ENCODE measurements at places on chromosomes 2 and 18.

DNA sequence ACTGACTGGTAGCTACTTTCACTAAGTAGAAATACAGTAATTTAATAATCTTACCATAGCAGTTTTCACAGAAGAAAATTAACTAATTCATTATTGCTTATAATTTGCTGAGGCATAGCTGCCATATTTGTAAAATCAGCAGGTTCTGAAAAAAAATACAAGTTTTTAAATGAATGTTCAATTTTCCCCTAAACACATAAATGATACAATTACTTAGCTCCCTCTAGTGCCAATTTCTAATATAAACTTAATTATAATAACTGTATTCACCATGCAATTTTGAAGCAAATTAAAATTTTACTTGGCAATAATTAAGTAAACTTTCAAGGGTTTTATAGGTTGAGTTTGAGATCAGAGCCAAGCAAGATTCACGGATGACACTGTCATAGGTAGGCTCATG is 1321.6 kb upstream of the ACVR2A start:
- no peak for DNase-seq

DNA sequence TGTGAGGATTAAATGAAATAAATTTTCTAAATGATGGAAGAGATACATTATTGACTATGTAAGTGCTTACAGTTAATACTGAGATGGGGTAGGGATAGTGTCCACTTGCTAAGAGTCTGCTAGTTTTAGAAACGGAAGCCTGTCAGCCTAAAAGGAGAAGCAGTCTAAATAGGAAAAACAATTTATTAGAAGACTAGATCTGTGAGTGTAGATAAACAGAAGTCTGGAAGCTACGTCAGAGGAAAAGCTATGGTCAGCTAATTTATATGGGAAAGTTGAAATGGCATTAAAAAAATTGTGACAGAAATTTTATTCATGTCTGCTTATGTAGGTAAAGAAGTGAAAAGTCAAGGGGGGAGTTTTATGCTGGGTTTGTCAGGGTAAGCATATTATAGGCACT is 1338.4 kb upstream of the CHAC2 start:
- DNase-seq = no peak

GRCh38 chr2:234272069-234272850 is 221.8 kb downstream of the SPP2 start:
- no peak for DNase-seq

DNA sequence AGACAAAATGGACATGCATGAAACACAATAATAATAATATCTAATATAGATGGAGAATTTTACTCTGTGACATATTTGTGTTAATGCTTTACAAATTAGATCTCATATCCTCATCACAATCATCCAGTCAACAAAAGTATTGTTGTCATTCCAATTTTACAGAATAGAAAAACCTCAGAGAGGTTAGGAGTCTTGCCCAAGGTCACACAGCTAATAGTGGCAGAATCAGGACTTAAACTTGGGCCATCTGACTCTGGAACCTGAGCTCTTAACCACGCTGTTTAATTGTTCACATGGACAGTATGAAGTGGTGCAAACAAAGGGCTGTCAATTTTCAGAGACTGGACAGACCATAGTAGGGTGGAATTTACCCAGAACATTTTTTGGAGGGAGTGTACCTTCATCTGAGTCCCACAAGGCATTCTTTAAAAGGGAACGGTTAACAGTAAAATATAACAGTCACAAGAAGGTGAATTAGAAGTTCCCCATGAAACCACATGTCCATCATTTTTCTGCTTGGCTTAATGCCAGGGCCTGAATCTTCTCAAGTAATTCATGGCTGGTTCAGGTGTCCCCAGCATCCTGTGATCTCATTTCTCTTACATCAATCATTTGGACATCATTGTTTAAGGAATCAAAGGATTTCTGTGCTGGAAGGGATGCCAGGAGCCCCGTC is 35.4 kb upstream of the CCDC93 start:
- no peak for DNase-seq

GRCh38 chr18:45688833-45689232 is 35.1 kb upstream of the SLC14A1 start:
- DNase-seq = no peak

GRCh38 chr2:46967990-46968647 is 52.5 kb upstream of the MCFD2 start:
- DNase-seq = no peak

GRCh38 chr2:220002251-220002650 is 374.8 kb downstream of the SLC4A3 start:
- DNase-seq = no peak

- no peak for DNase-seq
Measured at GRCh38 chr2:34670482-34670881, 1071.4 kb upstream of the FAM98A start.

- no peak for DNase-seq
Measured at GRCh38 chr2:158797963-158798700, 3.0 kb downstream of the DAPL1 start.

GRCh38 chr2:66490588-66491001 is 55.7 kb downstream of the MEIS1 start:
- DNase-seq = no peak

- DNase-seq = peak; percentile 60
Measured at GRCh38 chr18:478681-479080, 21.8 kb downstream of the COLEC12 start.

GRCh38 chr2:179096090-179096489 is 46.2 kb upstream of the CCDC141 start:
- DNase-seq = no peak

GRCh38 chr2:8300216-8300615 is 381.6 kb upstream of the ID2 start:
- DNase-seq = no peak

- no peak for DNase-seq
Measured at GRCh38 chr18:9082711-9083510, 19.6 kb upstream of the NDUFV2 start.

DNA sequence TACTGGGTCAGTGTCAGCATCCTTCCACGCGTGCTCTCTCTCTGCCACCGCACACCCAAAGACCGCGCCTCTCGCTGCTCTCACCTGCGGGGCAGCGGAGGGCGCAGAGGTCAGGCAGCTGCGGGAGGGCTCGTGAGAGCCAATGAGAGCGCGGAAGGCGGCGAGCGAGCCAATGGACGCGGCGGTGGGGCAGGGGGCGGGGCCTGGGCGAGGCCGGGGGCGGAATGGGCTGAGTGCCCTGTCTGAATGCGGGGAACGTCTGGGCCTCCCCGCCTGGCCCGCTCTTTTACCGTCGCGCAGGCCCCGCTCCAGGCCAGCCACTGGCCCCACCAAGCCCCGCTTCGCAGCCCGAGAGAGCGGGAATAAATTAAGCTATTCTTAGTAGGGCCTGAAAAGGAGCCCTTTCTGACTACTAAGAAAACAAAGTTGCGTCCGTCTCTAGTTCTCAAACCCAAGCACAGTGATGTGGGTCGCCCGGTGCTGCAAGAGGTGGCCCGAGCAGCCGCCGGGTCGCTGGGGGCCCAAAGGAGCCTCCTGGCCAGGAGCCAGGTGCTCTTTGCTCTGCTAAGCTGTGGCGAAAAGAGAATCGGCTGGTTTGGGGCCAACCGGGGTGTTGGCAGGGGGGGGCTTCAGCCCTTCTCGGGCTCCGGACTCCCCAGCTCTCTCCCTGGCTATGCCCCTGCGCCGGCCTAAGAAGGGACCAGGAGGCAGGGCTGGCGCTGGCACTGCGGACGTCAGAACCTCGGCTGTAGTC is 81.1 kb upstream of the GLI2 start:
- no peak for DNase-seq

- DNase-seq = no peak
Measured at GRCh38 chr2:159226059-159226461, 60.4 kb downstream of the WDSUB1 start.

DNA sequence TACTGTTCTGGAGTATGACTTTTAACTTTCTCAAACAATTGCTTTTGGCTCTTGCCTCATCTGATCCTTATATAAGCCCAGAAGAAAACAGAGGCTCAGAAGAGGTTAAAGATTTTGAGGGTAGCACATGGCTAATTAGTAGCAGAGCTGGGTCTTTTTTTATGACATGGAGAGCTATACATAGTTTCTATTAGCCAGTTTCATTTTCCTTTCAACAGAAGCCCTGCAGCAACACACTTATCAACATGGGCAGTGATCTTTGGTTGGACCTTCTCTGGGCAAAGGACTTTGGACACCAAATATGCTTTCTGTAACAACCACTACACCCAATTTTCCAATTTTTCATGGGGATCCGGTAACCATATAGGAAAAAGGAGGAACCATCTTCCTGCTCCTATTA is 64.9 kb downstream of the NCKAP5 start:
- no peak for DNase-seq

DNA sequence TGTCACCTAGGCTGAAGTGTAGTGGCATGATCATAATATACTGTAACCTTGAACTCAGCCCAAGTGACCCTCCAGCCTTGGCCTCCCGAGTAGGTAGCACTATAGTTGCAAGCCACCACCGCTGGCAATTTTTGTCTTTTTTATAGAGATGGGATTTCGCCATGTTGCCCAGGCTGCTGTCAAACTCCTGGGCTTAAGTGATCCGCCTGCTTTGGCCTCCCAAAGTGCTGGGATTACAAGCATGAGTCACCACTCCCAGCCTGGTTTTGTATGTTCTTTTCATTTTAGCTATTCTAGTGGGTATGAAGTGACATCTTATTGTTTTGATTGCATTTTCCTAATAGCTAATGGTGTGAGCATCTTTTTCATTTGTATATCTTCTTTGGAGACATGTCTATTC is 11.3 kb upstream of the EXOC6B start:
- DNase-seq = no peak

DNA sequence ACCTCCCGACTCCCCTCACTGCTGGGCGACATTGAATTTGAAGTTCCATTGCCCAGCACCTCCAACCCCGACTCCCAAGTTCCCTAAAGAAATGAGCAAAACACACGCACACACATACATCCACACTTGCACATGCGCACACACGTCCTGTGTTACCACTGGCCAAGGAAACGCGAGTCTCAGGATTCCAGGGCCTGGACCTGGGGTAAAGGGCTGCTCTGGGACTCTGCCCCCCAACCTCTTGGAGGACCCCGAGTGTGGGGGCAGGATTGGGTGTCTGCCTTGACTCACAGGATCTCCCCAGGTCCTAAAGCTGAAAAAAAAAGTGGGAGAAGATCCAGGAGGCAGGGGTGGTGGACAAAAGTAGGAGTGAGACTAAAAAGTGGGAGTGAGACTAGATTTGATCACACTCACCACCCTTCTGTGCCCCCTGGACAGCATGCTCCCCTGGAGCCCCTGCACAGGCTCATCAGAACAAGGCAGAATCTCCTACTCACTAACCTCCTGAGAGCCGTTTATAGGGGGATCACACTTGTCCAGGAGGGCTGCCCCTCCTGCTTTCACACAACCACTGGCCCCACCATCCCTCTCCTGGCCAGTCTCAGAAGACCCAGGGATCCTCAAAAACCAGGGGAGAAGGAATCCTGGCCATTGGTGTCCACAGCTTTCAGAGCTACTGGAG is 202.2 kb downstream of the TNS1 start:
- no peak for DNase-seq

DNA sequence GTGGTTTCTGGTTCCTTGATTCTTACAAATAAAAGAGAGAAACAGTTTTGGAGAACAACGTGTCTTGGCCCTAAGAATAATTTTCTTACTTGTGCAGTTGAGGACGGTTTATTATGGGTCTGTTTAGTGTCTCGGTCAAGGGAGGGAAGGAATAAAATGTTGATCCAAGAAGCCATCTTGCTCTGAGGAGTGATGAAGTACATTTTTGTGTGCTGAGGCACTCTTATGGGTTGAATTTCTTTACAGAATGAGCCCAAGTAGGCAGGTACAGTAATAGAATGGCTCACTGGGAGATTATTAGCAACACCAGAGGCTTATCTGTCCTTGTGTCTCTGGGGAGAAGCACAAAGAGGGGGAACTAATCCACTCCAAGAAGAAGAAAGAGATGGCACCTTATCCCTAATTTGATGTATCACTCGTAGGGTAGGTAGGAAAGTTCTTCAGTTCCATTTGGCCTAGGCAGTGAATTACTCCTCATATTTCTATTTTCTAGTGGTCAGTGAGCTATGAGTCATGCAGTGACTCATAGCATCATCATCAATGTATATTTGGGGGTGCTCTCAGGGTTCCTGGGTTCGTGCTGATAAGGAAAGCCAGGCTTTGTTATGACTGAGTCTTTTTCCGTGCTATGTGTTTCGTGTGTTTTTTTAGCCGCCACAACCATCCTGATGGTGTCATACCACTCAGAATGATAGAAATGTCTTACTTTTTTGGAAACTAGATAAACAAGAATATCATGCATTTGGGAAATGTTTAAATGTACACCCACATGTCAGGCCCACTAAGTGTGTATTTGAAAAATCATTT is 250.1 kb upstream of the CTAGE1 start:
- DNase-seq = peak; percentile 98

GRCh38 chr2:39483534-39483933 is 46.4 kb upstream of the MAP4K3 start:
- DNase-seq = no peak

DNA sequence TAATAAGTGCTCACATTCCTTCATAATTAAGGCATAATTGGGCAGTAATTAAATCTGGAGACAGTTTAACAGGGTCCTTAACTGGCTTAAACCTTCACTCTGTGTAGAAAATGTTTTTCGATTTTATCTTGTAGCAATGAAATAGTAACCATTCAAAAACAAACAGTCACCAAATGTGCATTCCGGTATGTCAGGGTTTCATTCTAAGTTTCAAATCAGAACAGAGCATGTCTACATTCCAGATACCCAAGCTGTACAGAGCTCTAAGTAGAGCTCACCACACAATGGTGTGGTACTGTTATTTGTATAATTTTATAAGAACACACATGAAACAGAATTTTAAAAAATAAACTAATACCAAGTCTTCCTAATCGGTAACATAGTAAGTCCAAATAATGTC is 52.6 kb downstream of the SMAD2 start:
- DNase-seq = no peak

GRCh38 chr2:121664086-121664485 is 14.8 kb upstream of the CLASP1 start:
- no peak for DNase-seq

GRCh38 chr18:41820784-41821183 is 134.2 kb upstream of the PIK3C3 start:
- no peak for DNase-seq

GRCh38 chr2:224938651-224939182 is 103.6 kb downstream of the DOCK10 start:
- DNase-seq = peak; percentile 80

- no peak for DNase-seq
Measured at GRCh38 chr2:17375262-17375661, 143.0 kb downstream of the RAD51AP2 start.

DNA sequence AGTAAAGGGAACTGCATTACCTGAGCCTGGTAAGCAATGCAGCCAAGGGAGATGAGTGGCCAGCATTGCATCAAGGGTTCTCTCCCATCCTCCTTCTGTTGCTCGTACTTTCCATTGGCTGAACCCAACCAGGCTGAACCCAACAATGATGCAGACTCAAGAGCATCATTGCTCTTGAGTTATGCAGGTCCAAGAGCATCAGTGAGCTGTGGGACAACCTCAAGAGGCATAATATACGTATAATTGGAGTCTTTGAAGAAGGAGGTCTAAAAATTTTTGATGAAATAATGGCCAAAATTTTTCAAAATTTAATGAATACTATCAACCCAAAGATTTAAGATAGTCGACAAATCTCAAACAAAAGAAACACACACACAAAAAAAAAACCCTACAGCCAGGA is 213.0 kb downstream of the RNF152 start:
- DNase-seq = no peak

All from non-pigmented ciliary epithelial cell (primary cell).